Keratinocyte (primary cell): ENCODE measurements at places on chromosomes 6 and 20. TPM values are rescaled to one million over a fixed set of nuclear protein-coding genes. Genes with fewer than 3 reads are reported as not detected.

- no peak for DNase-seq
Observed at GRCh38 chr20:62995898-62996595, 10.7 kb downstream of the BHLHE23 start.

DNA sequence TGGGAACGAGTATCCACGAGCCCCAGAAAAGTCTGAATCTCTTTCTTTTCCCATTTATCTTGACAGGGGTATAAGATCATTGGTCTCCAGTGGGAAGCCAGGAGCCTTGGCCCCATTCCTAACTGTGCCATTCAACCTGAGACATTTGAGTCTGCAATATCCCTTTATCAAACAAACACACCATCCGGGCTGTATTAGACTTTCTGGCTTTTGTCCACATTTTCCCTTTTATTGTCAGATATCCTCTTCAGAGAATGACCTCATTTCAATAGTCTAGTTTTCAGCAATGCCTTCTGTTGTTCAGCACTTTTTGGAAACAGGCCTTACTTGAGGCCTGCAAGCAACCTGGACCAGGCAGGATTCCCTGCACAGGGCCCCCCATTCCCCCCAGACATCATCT is 15.7 kb downstream of the BPIFA1 start:
- no peak for DNase-seq

GRCh38 chr6:107801173-107801886 is 22.8 kb downstream of the SCML4 start:
- DNase-seq: no peak

DNA sequence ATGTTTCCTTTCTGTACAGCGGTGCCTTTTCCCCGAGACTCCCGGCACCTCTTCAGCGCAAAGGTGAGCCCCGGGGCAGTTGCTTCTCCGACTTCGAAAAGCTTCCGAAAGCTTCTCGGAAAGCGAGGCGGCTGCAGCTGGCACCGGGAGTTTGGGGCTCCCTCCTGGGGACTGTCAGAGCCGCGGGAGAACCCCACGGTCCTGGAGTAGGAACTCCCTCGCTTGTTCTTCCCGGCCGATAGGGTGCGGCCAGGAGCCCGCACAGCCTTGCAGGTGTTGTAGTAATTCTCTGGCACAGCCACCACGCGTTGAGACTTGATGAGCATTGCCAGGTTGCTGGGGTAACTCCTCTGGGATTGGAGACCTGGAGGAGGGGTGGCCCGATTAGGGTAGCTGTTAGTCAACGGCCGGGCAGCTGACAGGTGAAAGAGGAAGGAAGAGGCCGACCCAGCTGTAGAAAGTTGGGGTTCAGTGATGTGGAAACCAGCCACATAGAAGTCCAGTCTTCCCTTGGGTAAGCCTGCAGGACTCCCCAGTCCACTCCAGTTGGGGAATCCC is 721 bp downstream of the KDM1B start:
- DNase-seq: peak; percentile 74

- DNase-seq: no peak
Observed at GRCh38 chr6:15431762-15432483, 186.1 kb downstream of the JARID2 start.

- no peak for DNase-seq
Observed at GRCh38 chr6:143578054-143578453, 66.5 kb upstream of the FUCA2 start.

DNA sequence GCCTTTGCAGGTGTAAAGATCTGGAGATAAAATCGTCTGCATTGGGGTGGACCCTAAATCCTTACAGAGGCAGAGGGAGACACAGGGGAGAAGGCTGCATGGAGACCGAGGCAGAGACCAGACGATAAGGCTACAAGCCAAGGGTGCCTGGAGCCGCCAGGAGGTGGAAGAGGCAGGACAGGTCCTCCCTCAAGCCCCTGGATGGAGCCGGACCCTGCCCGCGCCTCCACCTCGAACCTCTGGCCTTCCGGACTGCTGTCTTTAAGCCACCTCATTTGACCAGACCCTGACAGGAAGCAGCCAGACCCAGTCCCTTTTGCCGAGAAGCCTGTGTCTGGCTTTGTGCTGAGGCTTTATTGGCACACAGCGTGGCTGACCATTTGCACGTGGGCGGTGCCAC is 183.8 kb downstream of the TAF4 start:
- no peak for DNase-seq

DNA sequence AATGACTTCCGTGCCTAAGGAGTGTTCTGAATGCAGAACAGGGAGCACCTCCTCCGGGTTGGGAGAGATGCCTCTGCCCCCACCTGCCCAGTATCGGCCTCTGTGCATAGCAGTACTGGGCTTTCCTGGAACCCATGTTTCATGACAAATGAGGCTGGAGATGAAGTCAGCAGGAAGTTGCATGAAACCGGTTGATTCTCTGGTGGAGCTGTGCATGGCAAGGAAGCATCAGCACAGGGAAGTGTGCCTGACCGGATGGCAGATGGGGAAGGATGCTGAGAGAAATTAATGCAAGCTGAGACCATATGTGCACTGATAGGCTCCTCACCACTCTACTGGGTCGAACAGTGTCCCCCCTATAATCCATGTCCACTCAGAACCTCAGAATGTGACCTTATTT is 155.5 kb downstream of the CDH26 start:
- DNase-seq: no peak

DNA sequence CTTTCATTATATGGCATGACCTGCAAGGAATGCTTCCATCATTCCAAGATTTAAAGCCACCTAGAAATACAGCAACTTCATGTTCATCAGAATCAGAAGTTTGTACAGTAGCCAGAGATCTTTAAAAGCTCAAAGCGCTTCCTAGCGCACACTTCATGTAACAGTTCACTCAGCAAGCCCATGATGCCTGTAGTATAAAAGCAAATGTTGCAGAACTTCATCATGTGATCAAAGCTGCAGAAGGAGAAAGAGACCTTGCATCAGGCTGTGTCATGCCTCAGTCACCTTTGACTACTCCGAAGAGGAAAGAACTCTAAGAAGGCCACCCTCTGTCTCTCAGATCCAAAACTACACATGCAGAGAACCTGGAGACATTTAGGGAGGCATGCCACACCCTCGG is 78.5 kb downstream of the AGPAT4 start:
- no peak for DNase-seq

DNA sequence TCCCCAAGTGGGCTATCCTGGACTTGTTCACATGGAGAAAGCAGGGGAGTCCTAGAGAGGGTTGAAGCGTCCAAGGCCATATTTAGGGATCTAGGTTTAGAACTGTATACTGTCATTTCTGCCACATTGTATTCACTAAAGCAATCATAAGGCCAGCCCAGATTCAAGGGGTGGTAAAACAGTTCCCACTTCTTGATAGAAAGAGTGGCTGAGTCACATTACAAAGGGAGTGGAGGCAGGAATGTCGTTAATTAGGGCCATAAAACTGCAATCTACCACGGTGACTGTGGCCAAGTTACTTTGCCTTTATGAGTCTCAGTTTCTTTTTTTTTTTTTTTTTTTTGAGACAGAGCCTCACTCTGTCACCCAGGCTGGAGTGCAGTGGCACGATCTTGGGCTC is 7.4 kb upstream of the UBR2 start:
- DNase-seq: no peak

DNA sequence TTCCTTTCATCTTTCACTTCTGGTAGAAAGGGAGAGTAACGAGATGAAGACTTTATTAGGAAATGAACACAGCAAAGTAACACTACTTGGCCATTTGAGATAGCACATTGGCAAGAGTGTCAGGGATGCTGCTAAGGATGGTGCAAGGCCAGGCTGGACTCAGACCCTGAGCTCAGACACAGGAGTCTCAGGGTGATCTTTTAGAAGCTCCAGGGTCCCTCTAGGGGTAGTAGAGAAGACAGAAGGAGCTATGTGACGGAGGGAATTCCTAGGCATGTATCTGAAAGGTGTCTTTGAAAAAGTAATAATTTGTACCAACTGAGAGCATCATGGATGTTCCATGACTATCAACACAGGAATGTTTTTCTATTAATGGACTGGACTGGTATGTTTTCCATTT is 436.5 kb downstream of the DHX35 start:
- DNase-seq: no peak

DNA sequence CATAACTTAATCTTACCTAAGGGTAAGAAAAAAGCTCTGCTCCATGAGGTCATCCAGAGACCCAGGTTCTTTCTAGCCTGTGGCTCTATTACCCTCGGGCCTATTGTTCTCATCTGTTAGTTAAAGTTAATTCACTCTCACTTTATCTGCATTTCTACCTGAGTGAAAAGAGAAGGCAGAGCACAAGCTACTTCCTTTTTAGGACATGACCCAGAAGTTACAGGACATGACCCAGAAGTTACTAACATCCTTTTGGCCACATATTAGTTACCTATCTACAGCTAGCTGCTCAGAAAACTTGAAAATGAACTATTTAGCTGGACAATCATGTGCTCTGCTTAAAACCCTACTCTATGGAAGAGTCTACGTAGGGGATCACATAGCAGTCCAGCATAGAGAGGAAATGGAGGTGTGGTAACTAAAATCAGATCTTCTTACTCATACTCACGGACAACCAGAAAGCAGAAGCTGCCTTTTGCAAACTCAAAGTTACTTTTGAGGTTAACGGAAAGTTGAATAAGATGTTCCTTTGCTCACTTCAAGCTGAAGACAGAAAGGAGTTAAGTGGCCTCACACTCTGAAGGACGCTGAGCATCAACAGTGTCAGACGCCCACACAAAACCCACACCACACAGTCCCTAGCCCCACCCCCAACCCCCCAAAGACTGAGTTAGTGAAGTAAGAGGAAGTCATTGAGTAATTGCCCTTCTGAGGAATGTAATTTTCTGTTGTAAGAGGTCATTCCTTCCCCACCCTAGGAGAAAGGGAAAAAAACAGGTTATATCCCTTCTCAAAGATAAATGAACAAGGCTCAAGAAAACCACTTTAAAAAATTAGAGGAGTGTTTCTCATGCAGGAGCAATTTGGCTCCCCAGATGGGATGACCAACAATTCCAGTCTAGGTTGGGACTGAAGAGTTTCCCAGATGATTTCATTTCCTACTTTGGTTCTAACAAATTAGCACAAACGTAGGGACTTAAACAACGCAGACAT is 45.9 kb upstream of the TAB2 start:
- DNase-seq: no peak

GRCh38 chr20:17825960-17826843 is 126.4 kb downstream of the BANF2 start:
- no peak for DNase-seq

DNA sequence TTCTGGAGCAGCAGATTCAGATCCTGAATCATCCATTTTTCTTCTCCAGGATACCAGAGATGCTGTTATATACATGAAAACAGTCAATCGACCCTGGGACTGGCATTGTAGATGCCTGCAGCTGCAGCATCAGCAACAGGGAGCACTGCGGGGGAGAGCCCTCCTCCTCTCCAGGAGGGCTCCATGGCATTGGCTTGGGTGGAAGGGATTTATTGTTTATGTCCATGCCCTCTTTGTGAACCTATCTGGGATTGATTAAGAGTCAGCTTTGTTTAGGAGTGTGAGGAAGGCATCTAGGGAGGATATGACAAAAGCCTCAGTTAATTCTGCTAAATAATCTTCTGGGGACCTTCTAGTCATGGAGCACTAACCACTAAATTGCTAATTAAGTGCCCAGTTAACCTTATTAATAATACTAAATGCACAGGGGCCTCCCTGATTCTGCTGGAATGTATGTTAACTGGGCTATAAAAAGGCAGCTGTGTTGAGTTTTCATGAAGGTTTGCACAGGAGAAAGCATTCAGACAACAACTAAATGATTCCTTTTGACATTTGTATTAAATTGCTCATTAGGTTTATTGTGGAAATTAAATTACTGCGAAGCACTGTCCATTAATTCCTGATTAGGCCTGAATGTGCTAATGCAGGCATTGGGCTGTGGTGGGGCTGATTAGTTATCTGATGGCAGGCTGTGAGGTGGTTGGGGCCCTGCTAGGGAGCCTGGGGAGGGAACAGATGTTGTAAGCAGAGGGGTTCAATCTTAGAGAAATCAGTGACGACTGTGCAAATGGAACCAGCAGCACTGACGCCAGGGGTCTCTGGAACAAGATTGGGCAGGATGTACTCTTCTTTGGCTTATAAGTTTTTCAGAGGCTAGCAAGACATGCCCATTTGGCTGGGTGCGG is 57.6 kb downstream of the IMPG1 start:
- DNase-seq: no peak

GRCh38 chr6:2369606-2370005 is 124.2 kb upstream of the GMDS start:
- no peak for DNase-seq

DNA sequence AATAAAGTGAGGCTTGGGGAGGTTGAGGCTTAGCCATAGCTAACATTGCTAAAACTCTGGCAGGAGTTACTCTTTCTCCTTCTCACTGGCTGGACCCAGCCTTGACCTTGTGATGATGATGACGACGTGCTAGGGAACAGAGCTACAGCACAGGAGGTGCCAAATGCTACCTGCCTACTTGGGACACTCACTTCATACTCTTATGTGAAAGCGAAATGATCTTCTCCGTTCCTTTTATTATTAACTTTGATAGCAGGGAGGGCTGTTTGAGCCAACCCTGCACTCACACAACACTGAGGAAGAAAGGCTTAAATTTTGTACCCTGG is 1.2 kb upstream of the ELMO2 start:
- DNase-seq: no peak

GRCh38 chr20:56843817-56844216 is 214.7 kb downstream of the TFAP2C start:
- DNase-seq: no peak

GRCh38 chr6:154938221-154938580 is 56.9 kb upstream of the TIAM2 start:
- no peak for DNase-seq

DNA sequence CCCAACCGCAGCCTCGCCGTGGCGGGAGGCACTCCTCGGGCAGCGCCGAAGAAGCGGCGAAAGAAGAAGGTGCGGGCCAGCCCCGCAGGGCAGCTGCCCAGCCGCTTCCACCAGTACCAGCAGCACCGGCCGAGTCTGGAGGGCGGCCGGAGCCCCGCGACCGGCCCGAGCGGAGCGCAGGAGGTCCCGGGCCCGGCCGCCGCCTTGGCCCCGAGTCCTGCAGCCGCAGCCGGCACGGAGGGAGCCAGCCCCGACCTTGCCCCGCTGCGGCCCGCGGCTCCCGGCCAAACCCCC is 525 bp downstream of the PNRC1 start:
- DNase-seq: no peak

GRCh38 chr6:101268541-101268940 is 125.0 kb upstream of the GRIK2 start:
- DNase-seq: no peak

The MROH8 gene
- polyA plus RNA-seq: 0.39 to 0.73 TPM (median 0.46 TPM) in 3 replicates

The HSPA12B gene
- not detected in 3 replicates for polyA plus RNA-seq

The BNIP5 gene
- not detected in 3 replicates for polyA plus RNA-seq

The DYNLRB1 gene
- polyA plus RNA-seq: 126 to 227 TPM (median 156 TPM) in 3 replicates

The GCNT2 gene
- polyA plus RNA-seq: 5.6 to 9.3 TPM (median 7.3 TPM) in 3 replicates

The BMP7 gene
- polyA plus RNA-seq: 0.29 to 1.1 TPM in 2 of 3 replicates, not detected in the other

The RAB44 gene
- polyA plus RNA-seq: 0.03 TPM in 2 of 3 replicates, not detected in the other

The SLC35D3 gene
- polyA plus RNA-seq: not detected in 3 replicates
